Hair follicular keratinocyte (primary cell): ENCODE measurements at places on chromosomes 6 and 20. TPM values are rescaled to one million over a fixed set of nuclear protein-coding genes. Genes with fewer than 3 reads are reported as not detected.

Gene BMP5
- not detected in 2 replicates for total RNA-seq

Gene LY6G6C
- 0.15 TPM in 1 of 2 replicates, not detected in the other for total RNA-seq

Gene RAB44
- total RNA-seq, result 0.19 TPM in 1 of 2 replicates, not detected in the other

Gene TINAG
- not detected in 2 replicates for total RNA-seq

Gene COL21A1
- 0.08 and 0.39 TPM in 2 replicates for total RNA-seq

Gene HTR1E
- total RNA-seq, result not detected in 2 replicates

Gene SCP2D1
- total RNA-seq, result not detected in 2 replicates

Gene CLIC5
- total RNA-seq, result not detected in 2 replicates

Gene RAD21L1
- not detected in 2 replicates for total RNA-seq

Gene PTGIS
- not detected in 2 replicates for total RNA-seq

Gene CCN5
- not detected in 2 replicates for total RNA-seq

Gene CCN6
- 0.31 and 2.7 TPM in 2 replicates for total RNA-seq

Gene CFAP61
- total RNA-seq, result 0.08 TPM in 1 of 2 replicates, not detected in the other

Gene CDH26
- 0.47 and 1.2 TPM in 2 replicates for total RNA-seq

Gene TUBB1
- total RNA-seq, result not detected in 2 replicates

Gene VWA7
- 0.19 and 0.86 TPM in 2 replicates for total RNA-seq

Gene TBXT
- not detected in 2 replicates for total RNA-seq

Gene FOXC1
- total RNA-seq, result 1.6 and 3.5 TPM in 2 replicates

Gene PEDS1
- total RNA-seq, result 66.1 and 71.2 TPM in 2 replicates

Gene MSH5
- 6.2 and 7.4 TPM in 2 replicates for total RNA-seq

Gene MEI4
- total RNA-seq, result 0.23 TPM in 1 of 2 replicates, not detected in the other

Gene PTK6
- 16.7 and 28.0 TPM in 2 replicates for total RNA-seq

Gene VSTM2L
- total RNA-seq, result 1.7 and 9.0 TPM in 2 replicates

Gene BMP7
- not detected in 2 replicates for total RNA-seq

Gene TXLNB
- not detected in 2 replicates for total RNA-seq

Gene AGER
- total RNA-seq, result 1.3 and 1.8 TPM in 2 replicates

Gene OR2W1
- not detected in 2 replicates for total RNA-seq

Gene TULP1
- not detected in 2 replicates for total RNA-seq

Gene ANKRD66
- total RNA-seq, result not detected in 2 replicates

Gene SMOC2
- total RNA-seq, result not detected in 2 replicates

Gene GRIK2
- total RNA-seq, result not detected in 2 replicates

Gene PTPN1
- 51.9 and 64.0 TPM in 2 replicates for total RNA-seq

Gene PERP
- total RNA-seq, result 229 and 343 TPM in 2 replicates

Gene NKX2-2
- not detected in 2 replicates for total RNA-seq

Gene SCRT2
- total RNA-seq, result not detected in 2 replicates

Gene MYBL2
- total RNA-seq, result 9.9 and 59.2 TPM in 2 replicates

Gene PROCR
- 151 and 162 TPM in 2 replicates for total RNA-seq

Gene CST2
- total RNA-seq, result not detected in 2 replicates

Gene HLA-DOA
- total RNA-seq, result under 0.01 and 0.11 TPM in 2 replicates

Gene TBP
- 13.9 and 25.2 TPM in 2 replicates for total RNA-seq

Gene ADGRG6
- 17.7 and 19.3 TPM in 2 replicates for total RNA-seq

Gene ATP9A
- total RNA-seq, result 2.4 and 7.2 TPM in 2 replicates

Gene DOK5
- total RNA-seq, result not detected in 2 replicates

Gene HLA-DPB1
- total RNA-seq, result 0.70 and 2.8 TPM in 2 replicates

Gene FAM83C
- 0.62 and 1.0 TPM in 2 replicates for total RNA-seq

Gene GSTA2
- not detected in 2 replicates for total RNA-seq

Gene KCNG1
- total RNA-seq, result 39.8 and 60.2 TPM in 2 replicates

Gene MICB
- total RNA-seq, result 8.7 and 16.8 TPM in 2 replicates

Gene TSBP1
- total RNA-seq, result not detected in 2 replicates

Gene REM1
- total RNA-seq, result not detected in 2 replicates

Gene C20orf202
- not detected in 2 replicates for total RNA-seq

Gene GLYATL3
- not detected in 2 replicates for total RNA-seq

Gene OPN5
- total RNA-seq, result not detected in 2 replicates

Gene EXOC2
- 24.0 and 26.8 TPM in 2 replicates for total RNA-seq

Gene TBC1D20
- total RNA-seq, result 21.2 and 31.8 TPM in 2 replicates

Gene KCNK17
- total RNA-seq, result not detected in 2 replicates

Gene CUL7
- total RNA-seq, result 11.2 and 20.9 TPM in 2 replicates

Gene GHRH
- not detected in 2 replicates for total RNA-seq

Gene COL10A1
- total RNA-seq, result 0.08 and 48.8 TPM in 2 replicates
